ENCODE measurements at places on chromosomes 1 and 21.

DNA sequence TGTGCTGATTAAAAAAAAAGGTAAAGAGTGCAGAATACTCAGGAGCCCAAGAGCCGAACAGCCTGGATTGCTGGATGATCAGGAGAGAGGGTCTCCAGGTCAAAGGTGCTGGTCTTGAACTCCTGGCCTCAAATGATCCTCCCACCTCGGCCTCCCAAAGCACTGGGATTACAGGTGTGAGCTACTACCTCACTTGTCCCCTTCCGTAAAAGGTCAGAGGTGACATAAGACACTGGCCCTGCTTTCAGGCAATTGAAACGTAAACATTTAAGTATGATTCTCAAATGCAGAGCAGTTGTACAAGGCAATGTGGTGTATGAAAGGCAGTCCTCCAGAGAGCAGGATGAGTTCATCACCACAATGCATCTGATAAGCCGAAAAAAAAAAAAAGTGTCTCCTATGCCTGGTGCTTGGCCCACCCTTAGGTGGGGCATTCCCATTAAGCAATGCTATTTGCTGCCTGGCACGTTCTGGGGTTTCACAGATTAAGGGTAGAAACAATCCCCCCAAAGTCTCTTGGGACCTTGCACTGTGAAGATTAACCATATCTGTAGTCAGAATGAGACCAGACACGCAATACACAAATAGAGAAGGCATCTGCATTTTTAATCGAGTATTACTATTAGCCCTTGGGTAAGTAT lies 47.7 kb downstream of the PARP1 start:
- no peak for DNase-seq

DNA sequence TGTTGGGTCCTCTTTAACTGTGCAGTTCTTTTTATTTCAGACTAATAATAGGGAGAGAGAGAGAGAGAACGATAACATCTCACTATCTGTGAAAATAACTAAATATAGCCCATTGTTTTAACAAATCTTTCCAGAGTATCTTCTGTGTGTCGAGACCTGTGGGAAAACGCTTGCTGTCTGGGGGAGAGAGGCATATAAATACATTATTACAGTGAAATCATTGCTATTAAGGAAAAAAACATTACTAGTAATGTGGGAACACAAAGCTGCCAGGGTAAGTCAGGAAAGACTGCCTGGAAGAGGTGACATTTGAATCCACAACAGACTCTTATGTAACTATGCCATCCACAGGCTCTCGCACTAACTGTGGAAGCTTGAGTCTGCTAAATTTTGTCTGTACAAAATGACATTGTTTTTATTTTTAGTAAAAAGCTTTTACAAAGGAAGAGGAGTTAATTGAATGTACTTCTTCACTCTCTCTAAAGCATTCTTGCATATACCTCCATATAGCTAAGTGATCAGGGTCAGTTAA lies 59.8 kb upstream of the PGD start:
- DNase-seq: no peak

- no peak for DNase-seq
Measured at GRCh38 chr1:24914226-24915069, 15.6 kb downstream of the RUNX3 start.

DNA sequence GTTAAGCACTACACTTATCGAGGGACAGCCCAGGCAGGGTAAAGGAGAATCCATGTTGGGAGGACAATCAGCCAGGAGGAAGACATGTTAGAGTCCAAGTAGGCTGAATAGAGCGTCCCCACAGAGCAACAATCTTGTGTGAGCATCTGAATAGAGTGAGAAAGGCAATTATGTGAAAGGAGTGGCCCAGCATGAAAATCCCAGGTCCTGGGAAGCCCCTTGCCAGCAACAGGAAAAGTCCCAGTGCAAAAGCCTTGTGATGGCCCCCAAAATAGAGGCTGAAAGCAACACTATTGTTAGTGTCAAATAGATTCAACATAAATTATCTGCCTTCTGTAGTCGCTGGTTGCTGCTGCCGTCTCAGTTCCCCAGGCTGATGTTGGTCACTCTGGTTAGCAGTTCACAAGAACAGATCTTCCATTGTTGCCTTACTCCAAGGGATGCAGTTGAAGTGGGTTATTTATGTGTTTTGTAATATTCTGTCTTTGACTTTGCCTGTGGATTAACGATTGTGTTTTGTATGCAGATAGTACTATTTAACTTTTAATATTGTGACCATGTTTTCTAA lies 12.1 kb upstream of the ABL2 start:
- no peak for DNase-seq

- DNase-seq: no peak
Measured at GRCh38 chr1:39081271-39082009, 55.3 kb downstream of the NDUFS5 start.

GRCh38 chr1:48127735-48128685 lies 94.5 kb upstream of the SLC5A9 start:
- DNase-seq: no peak

- DNase-seq: no peak
Measured at GRCh38 chr1:87044840-87045239, 130.4 kb downstream of the HS2ST1 start.

- DNase-seq: peak; percentile 29
Measured at GRCh38 chr21:45167796-45168222, 93.4 kb downstream of the ADARB1 start.

- DNase-seq: no peak
Measured at GRCh38 chr21:25863031-25863430, 128.3 kb downstream of the GABPA start.

- DNase-seq: no peak
Measured at GRCh38 chr1:201538612-201539551, at the start of gene NAV1. Gene NAV1, plus strand, starts transcription at chr1:201539127. Its CDS starts 83,758 bp downstream, at chr1:201622885.

DNA sequence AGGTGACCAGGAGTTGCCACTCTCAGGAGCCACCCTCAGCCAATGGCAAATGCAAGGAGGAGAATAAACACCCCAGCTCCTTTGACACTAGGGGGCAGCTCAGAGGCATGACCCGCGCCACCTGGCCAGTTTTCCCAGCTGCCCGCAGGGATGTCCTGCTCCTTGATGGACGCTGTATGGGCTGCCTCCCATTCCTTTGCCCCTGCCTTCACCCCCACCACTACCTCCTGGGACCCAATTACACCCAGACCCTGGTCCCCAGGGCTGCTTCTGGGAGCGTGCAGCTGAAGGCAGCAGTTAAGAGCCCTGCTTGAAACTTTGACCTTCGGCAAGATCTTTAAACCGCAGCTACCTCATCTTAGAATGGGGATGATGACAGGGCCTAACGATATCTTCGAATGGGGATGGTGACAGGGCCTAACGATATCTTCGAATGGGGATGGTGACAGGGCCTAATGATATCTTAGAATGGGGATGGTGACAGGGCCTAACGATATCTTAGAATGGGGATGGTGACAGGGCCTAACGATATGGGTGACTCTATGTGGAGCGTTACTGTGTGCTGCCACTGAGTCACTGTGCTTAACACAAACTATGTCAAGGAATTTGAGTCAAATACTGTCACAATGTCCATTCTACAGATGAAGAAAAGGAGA lies 163.0 kb upstream of the KAZN start:
- DNase-seq: no peak

DNA sequence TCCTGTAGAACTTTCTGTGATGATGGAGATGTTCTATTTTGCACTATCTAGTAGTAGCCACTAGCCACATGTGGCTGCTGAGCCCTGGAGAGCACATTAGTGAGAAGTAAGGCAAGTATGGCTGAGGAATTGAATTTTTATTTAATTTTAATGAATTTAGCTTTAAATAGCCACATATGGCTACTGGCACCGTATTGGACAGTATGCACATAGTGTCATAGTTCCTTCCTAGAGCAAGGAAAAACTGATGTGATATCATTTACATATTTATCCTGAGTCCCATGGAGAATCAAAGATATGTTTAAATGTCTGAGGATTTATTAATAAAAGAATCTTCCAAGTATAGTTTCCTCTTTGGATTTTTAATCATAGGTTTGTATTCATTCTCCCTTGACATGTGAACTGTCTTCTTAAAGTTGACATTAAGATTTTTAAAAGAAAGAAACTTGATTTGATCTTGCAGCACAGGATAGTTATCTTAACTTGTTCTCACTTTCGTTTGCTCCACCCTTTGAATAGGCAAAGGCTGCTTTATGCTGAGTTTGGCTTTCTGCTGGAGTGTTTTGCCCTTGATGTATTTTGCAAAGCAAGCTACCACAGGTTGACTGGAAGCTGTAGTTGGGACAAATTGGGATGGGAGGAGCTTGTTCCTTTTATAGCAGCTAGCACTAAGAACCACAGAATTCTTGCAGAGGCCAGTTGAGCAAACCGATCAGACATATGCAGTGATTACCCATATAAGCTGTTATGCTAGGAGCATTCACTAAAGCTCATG lies 129.7 kb downstream of the VPS13D start:
- no peak for DNase-seq

DNA sequence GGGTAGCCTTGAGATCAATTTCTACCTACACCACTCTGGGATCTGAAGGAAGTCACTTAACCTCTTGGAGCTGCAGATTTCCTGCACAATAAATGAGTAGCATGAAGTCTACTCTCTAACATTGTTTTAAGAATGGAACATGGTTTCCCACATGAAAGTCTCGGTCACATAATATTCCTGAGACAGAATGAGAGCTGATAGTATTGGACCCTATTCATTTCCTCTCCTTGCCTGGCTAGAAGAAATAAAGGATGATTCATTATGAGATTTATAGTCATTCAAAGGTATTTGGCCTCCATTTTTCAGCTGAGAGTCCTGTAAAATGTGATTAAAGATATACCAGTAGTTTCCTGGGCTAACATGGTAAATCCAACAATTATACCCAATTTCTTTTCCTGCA lies 56.7 kb downstream of the ARHGAP29 start:
- DNase-seq: no peak

DNA sequence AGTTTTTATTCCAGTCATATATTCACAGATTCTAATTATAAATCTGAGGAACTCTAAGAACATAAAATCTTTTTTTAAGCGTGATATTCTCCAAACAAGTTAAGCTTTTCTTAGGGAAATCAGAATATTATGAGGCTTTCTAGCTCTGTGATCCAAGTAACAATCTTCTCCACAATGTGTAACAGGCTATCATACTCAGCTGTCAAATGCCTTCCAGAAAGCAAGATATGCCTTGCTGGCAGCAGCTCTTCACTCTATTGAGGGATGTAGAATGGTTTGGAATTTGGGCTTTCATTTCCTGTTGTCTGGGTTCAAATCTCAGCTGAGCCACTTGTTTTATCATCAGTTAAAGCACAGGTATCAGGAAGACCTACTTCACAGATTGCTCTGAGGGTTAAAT lies 446.5 kb downstream of the PTBP2 start:
- no peak for DNase-seq

DNA sequence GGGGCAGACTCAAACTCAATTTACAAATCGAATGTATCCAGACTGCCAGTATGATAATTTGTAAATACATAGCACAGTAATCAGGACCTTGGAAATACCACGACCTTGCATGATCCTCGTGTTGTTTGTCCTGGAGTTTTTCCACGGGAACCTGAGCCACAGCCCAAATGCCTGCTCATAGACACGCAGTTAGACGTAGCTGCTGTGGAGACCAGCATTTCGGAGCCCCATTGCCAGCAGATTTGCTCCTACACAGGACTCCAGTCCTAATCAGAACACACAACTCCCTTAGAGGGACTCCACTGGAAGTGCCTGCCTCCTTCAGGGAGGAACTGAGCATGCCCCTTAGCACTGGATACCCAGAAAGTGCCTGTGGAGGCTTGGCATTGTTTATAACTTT lies 163.2 kb downstream of the GALNT2 start:
- DNase-seq: no peak

DNA sequence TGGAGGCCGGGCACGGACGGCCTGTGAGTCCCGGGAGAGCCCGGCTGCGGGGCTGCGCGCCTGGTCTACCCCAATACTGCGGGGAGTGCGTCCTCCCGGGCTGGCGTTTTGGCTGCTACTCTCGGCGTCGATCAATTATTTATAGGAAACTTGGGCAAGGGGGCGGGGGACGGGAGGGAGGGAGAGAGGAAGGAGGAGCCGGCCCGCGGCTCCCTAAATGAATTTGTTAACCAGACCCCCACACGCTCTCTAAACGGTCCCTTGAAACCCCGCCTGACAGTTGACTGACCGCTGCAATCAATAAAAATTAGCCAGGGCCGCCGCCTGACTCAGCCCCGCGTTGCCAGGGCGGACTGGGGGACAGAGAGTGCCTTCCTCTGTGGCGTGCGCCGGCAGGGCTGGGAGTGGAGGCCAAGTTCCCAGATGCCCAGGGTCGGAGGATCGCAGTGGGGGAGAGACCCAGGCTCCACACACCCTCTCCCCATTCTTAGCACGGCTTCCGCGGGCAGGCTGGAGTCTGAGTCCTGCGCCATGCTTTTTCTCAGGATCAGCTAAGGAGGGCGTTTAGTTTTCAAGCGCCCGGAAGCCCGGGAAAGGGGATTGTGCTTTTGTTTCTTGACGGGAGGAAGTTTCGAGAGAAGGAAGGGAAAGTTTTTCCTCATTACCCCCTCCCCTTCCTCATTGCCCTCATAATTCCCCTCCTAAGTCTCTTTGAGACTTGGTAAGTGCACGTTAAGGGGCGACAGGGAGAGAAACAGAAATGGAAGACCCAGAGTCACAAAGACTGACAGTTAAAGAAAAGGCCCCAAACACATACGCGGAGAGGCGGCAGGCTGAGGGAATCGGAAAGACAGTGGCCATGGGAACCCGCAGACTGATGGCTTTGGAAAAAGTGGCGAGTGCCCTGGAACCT lies 6.2 kb downstream of the PAX7 start:
- no peak for DNase-seq

DNA sequence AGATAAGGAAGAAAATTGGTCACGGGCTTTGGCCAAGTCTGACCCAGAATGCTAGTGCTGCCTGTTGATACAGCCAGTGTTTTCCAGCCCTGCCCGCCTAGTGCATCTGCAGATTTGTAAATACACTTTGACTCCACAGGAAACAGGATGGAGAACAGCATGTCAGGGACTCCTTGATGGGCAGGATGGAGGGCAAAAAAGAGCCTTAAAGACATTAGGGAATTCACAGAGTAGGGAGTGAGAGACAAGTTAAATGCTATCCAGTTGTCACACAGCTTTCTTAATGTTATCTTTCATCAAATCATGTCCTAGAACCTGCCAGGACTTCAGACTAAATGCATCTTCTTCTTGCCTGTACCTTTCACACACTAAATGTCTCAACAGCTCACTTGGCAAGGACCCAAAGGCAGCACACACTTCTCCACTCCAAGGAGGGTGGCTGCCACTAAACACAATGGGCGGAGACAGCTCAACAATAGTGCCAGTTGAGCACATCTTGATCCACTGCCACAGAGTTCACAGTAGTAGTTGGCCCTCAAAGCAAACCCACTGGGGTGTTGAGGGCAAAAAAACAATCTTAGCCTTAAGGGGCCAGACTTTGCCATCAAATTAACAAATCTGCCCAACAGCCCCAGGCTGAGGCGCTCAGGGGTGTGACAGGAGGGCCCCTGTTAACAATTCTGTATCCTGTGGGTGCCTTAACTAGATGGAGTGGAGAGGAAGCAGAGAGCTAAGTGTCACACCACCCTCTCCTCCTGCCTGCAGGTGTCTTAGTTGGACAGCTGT lies 2.7 kb downstream of the HIVEP3 start:
- DNase-seq: no peak

DNA sequence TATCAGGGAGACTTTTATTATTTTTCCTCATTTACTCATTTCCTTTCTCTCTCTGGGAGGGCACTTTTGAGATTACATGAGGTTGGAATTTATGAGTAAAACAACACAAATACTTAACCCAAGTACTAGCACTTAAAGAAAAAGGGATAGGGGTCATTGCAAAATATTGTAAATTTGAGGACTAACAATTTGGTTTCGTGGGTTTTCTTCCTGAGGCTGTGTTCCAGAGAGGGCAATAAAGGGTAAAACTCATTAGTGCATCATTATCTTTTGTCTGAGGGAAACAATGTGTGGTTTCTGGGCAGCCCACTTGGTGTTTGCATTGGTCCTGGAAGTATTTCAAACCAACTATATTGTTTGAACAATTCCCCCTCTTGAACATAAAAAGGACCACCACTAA lies 96.5 kb downstream of the GREM2 start:
- DNase-seq: no peak

All from AG04449 (cell line).